GM18507 (cell line): ENCODE measurements at places on chromosomes 5 and 9.

DNA sequence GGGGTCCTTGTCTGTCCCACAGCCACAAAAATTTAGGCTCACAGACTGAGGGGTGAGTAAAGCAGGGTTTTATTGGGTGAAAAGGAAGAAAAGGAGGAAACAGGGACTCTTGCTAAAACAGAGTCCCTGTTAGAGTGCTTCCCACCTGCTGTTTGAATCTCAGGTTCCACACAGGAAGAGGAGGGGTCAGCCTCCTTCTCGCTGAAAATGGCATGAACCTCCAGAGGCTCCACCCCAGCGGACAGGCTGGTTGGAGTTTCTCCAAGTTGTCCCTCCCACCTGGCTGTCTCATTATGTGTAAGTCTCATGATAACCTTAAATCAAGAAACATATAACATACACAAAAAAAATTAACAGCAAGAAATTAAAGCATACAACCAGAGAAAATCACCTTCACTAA lies 28.3 kb upstream of the UHRF2 start:
- DNase-seq = no peak

GRCh38 chr5:67301285-67301903 lies 104.8 kb upstream of the CD180 start:
- no peak for DNase-seq

- DNase-seq = no peak
Measured at GRCh38 chr9:38621434-38622287, 1.3 kb upstream of the ANKRD18A start.

- no peak for DNase-seq
Measured at GRCh38 chr5:40717281-40717680, 37.6 kb downstream of the PTGER4 start.

GRCh38 chr5:147445917-147446316 lies 64.0 kb downstream of the DPYSL3 start:
- no peak for DNase-seq

- DNase-seq = no peak
Measured at GRCh38 chr5:95281226-95281625, 3.7 kb downstream of the MCTP1 start.

GRCh38 chr9:68473790-68474189 lies 66.9 kb downstream of the TMEM252 start:
- DNase-seq = no peak

DNA sequence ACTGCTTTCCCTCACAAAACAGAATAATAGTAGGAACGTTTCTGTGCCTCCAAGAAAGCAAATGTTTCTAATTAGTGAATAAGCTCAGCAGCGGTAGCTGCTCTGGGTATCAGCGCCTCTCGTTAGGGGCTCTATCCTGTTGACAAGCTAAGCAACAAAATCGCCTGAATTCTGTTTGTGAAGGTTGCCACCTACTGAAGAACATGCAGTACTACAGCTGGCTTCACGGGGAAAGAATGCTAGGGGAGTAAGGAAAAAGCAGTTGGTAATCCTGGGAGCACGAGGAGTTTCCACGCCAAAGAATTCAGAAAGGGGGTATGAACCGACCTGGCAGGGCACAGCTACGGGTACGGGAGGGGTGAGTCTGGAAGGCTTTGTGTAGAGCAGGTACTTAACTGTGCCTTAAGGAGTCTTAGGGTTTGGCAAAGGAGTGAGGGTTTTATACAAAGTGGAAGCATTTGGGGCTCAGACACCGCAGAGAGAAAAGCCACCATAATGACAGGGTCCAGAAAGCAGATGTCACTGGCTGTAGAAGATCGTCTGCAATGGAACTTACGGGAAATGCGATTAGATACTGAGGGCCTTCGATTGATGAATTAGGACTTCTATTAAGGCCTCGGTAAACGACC lies 171.7 kb downstream of the TTC39B start:
- DNase-seq = peak; percentile 11

DNA sequence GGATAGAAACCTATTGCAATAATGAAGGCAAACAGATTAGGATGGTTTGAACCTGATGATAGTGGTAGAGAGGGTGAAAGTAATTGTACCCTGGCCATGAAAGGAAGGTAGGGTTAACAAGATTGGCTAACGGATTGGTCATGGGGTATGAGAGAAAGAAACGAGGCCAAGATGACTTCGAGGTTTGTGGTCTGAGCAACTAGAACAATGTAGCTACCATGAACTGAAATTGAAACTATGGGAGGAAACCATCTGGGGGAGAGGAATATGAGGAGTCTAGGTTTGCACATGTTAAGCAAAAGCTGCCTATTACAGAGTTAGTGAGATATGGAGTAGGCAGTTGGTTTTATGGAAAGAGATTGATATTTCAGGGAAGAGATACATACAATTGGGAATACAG lies 406.0 kb downstream of the PRELID2 start:
- DNase-seq = no peak

DNA sequence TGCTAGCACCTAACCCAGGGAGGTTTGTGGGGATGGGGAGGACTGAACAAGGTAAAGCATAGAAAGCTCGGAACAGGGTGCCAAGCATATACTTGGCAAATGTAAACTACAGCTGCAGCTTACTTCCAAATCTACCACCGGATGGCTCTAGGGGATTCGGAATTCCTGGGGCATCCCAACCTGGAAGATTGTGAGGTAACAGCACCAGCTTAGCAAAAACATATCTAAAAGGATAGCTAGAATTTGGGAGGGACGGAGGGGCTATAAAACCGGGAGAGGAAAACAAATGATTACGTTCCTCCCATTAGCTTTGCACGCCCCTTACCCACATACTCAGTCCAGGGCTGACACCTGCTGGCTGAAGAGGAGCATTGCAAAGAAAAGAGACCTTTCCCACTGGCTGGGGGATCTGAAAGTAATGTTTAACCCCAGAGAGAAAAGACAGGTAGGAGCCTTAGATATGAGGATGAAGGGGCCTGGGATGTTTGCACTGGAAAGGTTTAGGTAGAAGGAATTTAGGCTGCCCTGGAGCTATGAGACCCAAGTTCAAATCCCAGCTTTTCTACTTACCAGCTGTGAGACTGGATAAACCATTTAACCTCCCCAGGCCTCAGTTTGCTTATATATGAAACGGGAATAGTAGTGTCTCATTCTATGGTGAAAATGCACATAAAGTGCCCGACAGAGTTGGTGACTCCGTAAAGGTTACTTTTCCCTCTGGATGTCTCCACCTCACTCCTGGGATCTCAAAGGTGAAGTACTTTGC lies 73.6 kb downstream of the FAM114A2 start:
- peak; percentile 67 for DNase-seq
